ENCODE measurements at places on chromosomes 13 and 19.

DNA sequence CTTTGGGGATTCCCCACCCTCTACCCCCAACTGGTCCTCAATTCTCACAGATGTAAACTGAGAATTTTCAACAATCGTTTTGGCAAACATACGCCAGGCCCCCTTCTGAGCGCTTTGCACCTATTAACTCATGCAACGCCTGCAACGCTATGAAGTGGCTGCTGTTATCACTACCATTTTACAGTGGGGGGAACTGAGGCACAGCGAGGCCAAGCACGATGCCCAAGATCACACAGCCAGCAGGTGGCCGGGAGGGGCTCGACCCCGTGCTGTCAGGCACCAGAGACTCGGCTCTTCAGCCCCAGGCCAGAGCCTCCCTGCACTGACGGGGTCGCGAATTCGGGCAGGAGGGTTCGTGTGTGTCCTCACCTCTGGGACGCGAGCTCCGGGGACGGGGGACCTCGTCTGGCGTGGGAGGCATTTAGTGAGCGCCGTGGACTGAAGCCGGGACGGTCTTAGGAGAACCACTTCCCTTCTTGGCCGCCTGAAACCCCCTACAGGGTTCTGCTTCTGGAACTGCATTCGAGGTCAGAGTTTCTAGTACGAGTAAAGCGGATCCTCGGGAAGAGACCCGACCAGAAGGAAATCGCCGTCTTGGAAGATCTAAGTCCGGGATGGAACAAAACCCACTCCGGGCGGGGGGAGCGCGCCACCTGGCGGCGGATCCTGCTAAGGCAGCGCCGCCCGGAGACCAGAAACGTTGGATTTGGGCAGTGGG lies 21.0 kb downstream of the ZNF114 start:
- peak; percentile 39 for DNase-seq

- no peak for DNase-seq
Measured at GRCh38 chr13:44379885-44380284, 6.3 kb downstream of the SERP2 start.

- DNase-seq, result no peak
Measured at GRCh38 chr13:110057052-110057451, 249.9 kb downstream of the COL4A1 start.

DNA sequence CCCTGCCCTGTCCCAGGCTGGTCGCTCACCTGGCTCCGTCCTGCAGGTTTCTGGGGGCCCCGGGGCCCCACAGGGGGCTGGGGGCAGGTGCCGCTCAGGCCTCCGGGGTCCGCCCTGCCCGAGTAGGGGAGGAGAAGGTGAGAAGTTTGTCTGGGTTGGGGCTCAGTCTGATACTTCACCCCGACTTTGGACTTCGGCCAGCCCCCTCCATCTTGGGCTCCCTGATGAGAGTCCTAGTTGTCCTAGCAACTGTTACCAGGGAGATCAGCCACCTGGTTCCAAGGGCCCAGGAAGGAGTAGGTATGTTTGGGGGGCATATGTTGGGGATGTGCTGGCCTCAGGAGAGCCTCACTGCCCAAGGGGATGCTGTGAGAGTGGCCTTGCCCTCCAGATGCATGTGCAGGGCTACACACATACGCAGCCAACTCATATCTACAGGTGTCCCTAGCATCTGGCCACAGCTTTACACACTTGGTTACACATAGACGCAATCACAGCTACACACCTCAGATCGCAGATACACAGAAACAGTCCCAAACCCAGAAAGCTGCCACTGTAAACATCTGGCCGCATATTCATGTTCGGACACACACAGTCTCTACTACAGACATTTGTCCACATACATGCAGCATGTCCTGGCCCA lies 3.4 kb downstream of the NUMBL start:
- DNase-seq, result no peak

DNA sequence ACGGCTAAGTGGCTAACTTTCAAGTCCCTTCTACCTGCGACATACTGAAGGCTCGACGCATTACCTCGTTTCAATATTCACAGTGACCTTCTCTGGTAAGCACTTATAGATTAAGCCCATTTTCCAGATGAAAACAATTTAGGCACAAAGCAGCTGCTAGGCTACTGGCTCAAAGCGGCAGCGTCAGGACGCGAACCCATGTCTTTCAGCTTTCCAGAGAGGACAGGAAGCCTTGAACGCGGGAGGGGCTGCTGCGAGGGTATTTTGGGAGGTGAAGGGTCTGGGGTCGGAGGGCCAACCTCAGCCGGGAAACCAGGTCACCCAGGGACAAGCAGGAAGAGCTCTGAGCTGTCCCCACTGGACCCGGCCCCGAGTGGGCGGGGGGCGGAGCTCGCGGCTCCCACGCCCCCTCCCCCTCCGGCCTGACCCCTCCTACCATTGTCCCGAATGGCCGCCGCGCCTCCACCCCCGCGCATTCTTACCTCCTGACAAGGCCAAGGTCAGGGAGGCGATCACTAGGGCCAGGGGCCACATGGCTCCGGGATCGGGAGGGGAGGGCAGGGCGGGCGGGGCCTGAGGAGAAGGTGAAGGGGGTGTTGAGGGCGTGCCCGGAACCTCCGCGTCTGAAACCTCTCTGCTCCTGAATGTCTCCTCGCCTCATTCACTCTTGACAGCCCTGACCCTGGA lies at the start of gene KLK13:
Gene KLK13 (minus strand): TSS at position 559 of the 687 bp plus-strand sequence. CDS start 25 bp downstream, at position 534.
- DNase-seq, result no peak

- no peak for DNase-seq
Measured at GRCh38 chr19:29499921-29500590, 25.7 kb upstream of the VSTM2B start.

GRCh38 chr13:85910962-85911361 lies 111.7 kb upstream of the SLITRK6 start:
- no peak for DNase-seq

- no peak for DNase-seq
Measured at GRCh38 chr13:50543141-50543540, 300.4 kb downstream of the DLEU7 start.

- DNase-seq, result no peak
Measured at GRCh38 chr13:101026736-101027398, 352.3 kb upstream of the TMTC4 start.

DNA sequence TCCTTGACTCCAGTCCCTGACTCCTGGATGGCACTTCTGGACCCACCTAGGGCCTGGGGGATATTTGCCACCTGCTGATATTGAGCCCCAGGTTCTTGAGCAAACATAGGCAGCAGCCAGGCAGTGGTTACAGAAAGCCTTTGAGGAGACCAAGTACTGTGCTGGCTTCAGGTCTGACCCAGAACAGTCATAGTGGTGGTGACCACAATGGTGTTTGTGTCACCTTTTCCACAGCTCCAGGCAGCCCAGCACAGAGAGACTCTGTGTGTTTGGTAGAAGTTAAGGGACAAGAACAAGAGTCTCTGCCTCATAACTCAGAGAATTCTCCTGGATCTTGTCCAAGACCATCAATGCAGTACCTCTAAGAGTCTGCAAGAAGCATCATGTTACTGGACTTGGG lies 14.6 kb upstream of the CLC start:
- DNase-seq, result no peak

- DNase-seq, result peak; percentile 10
Measured at GRCh38 chr13:35342440-35342839, 134.0 kb downstream of the MAB21L1 start.

- DNase-seq, result no peak
Measured at GRCh38 chr19:46753420-46754155, 7.3 kb upstream of the STRN4 start.

Data from inflammatory macrophage treated with lipopolysaccharide for 1 hour (primary cell).